ENCODE measurements at places on chromosomes 1 and 21.

DNA sequence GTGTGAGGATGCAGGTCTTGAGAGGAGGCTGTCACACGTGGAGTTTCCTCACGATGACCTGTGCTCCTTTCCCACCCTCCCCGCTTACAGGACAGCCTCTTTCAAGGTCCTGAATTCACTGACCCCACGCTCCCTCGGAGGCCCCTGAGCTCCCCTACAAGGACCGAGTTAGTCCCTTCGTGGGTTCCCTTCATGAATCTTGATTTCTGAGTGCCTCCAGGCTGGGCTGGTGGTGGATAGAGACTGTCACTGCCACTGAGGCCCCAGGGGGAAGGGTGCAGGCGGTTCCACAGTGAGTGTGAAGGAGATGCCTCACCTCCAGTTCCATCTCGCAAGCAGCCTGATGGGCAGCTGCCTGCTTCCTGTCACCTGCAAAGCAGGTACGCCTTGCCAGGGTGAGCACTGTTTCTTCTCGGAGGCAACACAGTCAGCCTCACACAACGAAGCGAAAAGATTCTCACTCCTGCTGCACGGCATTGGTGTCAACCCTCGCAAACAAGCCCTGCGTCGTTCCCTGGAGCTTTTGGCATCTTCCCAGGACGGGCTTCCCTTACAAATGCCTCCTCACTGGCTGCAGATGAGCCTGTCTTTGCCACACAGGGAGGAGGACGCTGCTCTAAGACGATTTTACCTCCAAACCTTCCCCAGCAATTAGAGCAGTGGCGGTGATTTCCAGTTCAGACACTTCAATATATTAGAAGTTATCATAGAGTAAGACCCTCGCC, 26.7 kb upstream of the PCP4 start:
- DNase-seq: no peak

- no peak for DNase-seq
These were observed 109.2 kb downstream of the TTLL7 start for GRCh38 chr1:83889707-83890106.

- DNase-seq: no peak
These were observed 54.6 kb upstream of the MORC3 start for GRCh38 chr21:36265431-36265830.

DNA sequence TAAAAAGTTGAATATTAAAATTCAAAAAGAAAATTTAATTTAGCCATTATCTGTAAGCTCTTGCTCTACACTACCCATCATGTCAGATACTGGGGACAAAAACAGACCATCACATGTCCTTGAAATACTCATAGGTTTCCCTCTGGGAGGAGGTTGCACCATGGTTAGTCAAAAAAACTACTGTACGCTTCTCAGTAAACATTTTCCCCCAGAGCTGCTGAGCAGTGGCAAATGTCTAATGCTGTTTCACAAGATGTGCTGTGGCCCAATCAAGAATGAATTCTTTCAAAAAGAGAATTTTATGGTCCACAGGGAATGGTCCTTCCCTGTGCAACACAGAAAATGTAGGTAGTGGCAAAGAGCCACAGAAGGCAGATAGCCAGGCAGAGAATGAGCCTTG, 6.1 kb downstream of the SLC25A24 start:
- DNase-seq: no peak

GRCh38 chr1:100134872-100135271, 1.9 kb downstream of the TRMT13 start:
- no peak for DNase-seq

- DNase-seq: no peak
These were observed 10.5 kb upstream of the PGD start for GRCh38 chr1:10388387-10388715.

Measured in CD8-positive, alpha-beta memory T cell (primary cell).